ENCODE measurements at places on chromosomes 1 and 21. TPM values are rescaled to one million over a fixed set of nuclear protein-coding genes. Genes with fewer than 3 reads are reported as not detected.

SAMD13 gene
- total RNA-seq: 0.18 TPM

C8B gene
- 8.4 TPM for total RNA-seq

- DNase-seq: no peak
- no peaks in the 10 kb centered on the region for H3K27me3 ChIP-seq
- H3K36me3 ChIP-seq: no peaks in the 10 kb centered on the region
- H3K4me3 ChIP-seq: peak overlapping the region; percentile 94
- H3K4me1 ChIP-seq: peaks cover 45% of the 10 kb centered on the region
- peak overlapping the region; percentile 84 for H3K27ac ChIP-seq
Observed at GRCh38 chr1:173869021-173869359, 810 bp downstream of the ZBTB37 start.

DNA sequence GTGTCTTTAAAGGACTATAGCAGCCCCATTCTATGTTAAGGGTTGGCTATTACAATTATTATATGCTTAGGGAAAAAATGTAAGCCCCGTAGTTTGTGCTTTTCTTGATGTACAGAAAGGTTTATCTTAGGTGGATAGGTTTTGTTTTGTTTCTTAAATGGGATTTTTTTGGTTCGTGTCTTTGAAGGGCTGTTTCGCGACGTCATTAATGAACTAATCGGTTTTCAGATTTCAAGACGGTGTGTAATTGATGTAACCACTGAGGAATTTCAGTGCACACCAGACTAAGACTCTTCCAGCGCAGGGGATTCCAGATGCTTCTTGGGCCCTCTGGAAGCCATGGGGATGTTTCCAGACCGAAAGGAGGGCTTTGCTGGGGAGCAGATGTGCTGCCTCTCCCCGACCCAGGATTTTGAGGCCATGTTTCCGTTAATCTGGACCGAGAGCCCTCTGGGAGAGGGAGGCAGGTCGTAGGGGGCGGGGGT is 4.8 kb upstream of the SIM2 start:
- H3K27me3 ChIP-seq: peaks cover 94% of the 10 kb centered on the region
- H3K36me3 ChIP-seq: no peaks in the 10 kb centered on the region
- no peak overlapping the region for H3K4me3 ChIP-seq
- DNase-seq: no peak

DNA sequence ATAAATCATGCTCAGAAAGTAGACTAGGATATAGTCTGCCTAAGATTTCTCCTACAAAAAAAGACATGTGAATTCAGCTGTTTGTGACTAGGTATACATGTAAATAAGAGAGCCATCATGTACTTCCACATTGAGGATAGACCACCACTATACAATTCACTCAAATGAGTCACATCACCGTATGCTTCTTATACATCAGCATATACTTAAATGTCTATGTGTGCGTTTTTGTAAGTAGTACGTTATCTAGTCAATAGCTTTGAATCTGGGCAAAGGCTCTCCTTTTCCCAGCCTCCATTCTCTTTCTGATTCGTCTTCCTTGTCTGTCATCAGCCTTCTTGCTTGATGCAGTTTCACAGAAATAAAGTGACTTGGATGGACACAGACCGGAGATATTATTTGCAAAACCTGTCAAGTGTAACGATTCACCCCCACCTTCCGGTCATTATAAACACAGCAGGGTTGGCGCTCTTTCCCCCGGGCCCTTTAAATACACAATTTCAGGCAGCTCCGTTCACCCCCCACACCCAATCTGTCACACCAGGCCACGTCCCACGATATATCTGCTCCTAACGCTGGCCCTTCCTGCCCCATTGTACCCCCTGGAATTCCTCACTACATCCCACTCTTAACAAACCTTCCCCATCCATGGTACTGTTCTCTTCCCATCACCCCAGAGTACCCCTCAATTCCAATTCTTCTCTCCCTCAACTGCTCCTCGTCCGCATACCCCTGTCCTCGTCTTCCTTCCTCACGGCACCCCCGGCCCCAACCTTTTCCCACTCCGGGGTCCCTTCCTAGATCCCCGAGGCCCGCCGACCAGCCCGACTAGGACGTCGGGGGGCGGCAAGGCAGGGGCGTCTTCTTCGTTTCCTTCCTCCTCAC is 636 bp downstream of the VAMP4 start:
- H3K4me3 ChIP-seq: peak overlapping the region; percentile 88
- H3K4me1 ChIP-seq: peaks cover 23% of the 10 kb centered on the region
- peak; percentile 36 for DNase-seq
- no peaks in the 10 kb centered on the region for H3K27me3 ChIP-seq
- 0 out of 3 replicates have a peak, but pooled peaks cover 3% of the 10 kb centered on the region for H3K36me3 ChIP-seq

DNA sequence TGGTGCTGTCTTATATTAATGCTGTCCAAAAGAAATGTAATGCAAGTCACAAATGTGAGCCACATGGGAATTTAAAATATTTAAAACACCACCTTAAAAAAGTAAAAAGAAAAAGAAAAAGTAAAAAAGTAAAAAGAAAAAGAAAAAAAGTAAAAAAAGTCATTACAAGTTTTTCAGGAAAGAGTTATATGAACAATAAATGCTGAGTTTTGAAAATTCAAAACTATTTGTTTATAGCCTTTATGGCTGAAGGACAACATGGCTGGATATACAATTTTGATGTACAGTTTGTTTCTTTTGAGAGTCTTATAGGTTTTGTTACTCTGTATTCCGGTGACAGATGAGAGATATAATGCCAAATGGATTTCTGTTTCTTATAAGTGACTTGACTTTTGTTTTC is 29.1 kb downstream of the GPR88 start:
- no peak overlapping the region for H3K4me3 ChIP-seq
- peaks cover 11% of the 10 kb centered on the region for H3K4me1 ChIP-seq
- no peak overlapping the region for H3K27ac ChIP-seq

GRCh38 chr1:180397175-180397574 is 105.2 kb downstream of the ACBD6 start:
- no peak overlapping the region for H3K27ac ChIP-seq
- H3K4me3 ChIP-seq: no peak overlapping the region
- H3K27me3 ChIP-seq: no peaks in the 10 kb centered on the region
- no peaks in the 10 kb centered on the region for H3K4me1 ChIP-seq
- DNase-seq: no peak

DNA sequence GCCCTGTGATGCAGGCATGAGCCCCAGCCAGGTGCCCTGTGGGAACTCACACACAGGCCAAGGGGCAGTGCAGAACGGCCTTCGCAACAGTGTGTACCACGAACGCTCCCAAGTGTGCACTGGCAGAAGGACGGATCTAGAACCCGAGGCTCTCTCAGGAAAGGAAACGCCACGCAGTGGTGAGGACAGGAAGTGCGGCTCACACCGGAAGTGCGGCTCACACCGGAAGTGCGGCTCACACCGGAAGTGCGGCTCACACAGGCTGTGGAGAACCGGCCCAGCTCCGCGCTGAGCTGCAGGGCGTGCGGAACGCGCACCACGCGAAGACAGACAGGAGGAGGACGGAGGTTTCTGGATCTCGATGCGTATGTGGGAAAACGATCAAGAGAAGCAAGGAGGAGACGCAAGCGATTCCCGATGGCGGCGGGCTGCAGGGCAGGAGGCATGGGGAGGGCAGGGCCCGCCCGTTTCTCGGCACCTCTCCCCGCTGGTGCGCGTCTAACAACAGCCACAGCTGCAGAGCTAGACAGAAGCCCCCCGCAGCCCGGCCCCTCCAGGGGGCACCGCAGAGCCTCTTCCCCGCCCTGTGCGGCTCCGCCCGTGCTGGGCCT is 35.9 kb upstream of the TMEM52 start:
- DNase-seq: no peak
- no peak overlapping the region for H3K27ac ChIP-seq
- H3K36me3 ChIP-seq: no peaks in the 10 kb centered on the region
- peak overlapping the region; percentile 17 for H3K4me3 ChIP-seq
- peaks cover 19% of the 10 kb centered on the region for H3K27me3 ChIP-seq
- peaks cover 59% of the 10 kb centered on the region for H3K4me1 ChIP-seq

DNA sequence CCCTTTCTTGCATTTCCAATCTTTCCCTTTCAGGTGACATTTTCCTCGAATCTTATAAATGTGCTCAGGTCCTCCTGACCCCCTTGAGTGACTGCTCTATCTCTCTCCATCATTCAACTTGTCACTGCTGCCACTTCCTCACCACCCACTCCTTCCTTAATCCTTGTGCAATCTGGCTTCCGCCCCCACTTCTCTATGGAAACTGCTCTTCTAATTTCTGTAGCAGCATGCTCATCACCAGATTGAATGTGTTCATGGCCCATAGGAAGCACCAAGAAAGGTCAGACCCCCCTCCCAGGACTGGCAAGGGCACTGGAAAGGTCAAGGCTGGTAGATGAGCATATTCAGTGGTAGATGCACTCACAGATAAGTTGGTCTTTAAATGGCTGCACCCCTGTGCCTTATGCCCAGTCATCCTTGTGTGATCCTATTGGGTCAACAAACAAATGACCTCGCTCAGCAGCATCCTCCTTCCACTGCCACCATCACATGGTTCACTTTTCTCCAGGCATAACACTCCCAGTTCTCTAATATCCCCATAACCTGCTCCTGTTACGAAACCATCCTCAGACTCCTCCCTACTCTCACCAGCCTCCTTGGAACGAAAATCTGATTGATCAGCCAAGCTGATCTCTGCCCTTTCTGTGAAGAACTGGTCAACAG is 288.5 kb upstream of the POU3F1 start:
- no peak overlapping the region for H3K27ac ChIP-seq
- H3K4me1 ChIP-seq: no peaks in the 10 kb centered on the region
- no peak overlapping the region for H3K4me3 ChIP-seq
- DNase-seq: no peak
- no peaks in the 10 kb centered on the region for H3K36me3 ChIP-seq
- H3K27me3 ChIP-seq: no peaks in the 10 kb centered on the region

GRCh38 chr1:160366731-160367515 is at the start of gene NHLH1:
Gene NHLH1, plus strand, starts transcription at chr1:160367071. Its CDS starts 3,661 bp downstream, at chr1:160370732.
- no peak for DNase-seq
- H3K4me1 ChIP-seq: peaks cover 9% of the 10 kb centered on the region
- no peak within 1 kb of the TSS for H3K27ac ChIP-seq
- H3K27me3 ChIP-seq: no peaks in the 10 kb centered on the region

DNA sequence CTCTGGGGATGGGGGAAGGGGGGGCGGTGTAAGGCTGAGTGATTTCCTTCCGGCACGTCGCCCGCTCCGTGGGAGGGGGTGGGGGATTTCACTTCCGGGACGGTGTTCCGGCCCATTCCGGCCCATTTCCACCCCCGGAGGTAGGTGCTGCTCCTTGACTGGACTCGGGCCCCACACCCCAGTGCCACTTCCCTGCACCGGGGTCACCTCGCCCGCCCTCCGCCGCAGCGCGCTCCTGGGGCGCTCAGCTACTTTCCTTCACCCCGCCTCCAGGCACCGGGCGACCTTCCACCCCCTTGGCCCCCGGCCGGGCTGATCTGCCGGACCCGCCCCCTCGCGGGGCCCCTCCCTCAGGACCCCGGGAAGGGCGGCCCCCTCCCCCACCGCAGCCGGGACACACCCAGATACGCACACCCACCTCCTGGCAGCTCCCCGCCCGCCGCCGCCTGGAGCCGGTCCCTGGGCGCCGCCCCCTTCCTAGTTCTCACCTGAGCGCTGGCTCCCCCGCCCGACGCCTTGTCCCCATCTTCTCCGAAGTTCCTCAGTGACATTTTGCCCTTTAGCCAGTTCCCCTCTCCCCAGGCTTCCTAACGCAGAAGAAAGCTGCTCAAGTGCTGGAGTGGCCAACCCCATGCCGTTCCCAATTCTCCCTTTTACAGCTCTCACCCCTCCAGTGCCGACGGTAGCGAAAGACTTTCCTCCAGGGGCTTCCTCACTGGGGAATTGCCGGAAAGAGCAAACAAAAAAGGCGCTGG is at the start of gene ZBTB37:
ZBTB37 (plus strand) TSS at position 115 of the 755 bp plus-strand sequence. CDS start 1,846 bp downstream, outside the sequence.
- DNase-seq: peak; percentile 74
- H3K27ac ChIP-seq: peak within 1 kb of the TSS; percentile 91
- peak within 1 kb of the TSS; percentile 98 for H3K4me3 ChIP-seq
- no peaks in the 10 kb centered on the region for H3K27me3 ChIP-seq
- H3K36me3 ChIP-seq: peaks cover 4% of the 10 kb centered on the region

Data from HepG2 (cell line).